T1000 (cell line): ENCODE measurements at places on chromosomes 5 and 9.
A peak's percentile ranks its signal among the peaks of the same experiment; 100 is the strongest.

- DNase-seq = no peak
Measured at GRCh38 chr9:27483576-27483975, 40.5 kb upstream of the IFNK start.

GRCh38 chr9:133696071-133696472 is 42.1 kb downstream of the SARDH start:
- DNase-seq = no peak

- no peak for DNase-seq
Measured at GRCh38 chr5:139368613-139369012, 14.5 kb downstream of the SLC23A1 start.

GRCh38 chr5:133754575-133755169 is 142.3 kb upstream of the FSTL4 start:
- DNase-seq = no peak

- no peak for DNase-seq
Measured at GRCh38 chr9:6887051-6887450, 129.3 kb downstream of the KDM4C start.

DNA sequence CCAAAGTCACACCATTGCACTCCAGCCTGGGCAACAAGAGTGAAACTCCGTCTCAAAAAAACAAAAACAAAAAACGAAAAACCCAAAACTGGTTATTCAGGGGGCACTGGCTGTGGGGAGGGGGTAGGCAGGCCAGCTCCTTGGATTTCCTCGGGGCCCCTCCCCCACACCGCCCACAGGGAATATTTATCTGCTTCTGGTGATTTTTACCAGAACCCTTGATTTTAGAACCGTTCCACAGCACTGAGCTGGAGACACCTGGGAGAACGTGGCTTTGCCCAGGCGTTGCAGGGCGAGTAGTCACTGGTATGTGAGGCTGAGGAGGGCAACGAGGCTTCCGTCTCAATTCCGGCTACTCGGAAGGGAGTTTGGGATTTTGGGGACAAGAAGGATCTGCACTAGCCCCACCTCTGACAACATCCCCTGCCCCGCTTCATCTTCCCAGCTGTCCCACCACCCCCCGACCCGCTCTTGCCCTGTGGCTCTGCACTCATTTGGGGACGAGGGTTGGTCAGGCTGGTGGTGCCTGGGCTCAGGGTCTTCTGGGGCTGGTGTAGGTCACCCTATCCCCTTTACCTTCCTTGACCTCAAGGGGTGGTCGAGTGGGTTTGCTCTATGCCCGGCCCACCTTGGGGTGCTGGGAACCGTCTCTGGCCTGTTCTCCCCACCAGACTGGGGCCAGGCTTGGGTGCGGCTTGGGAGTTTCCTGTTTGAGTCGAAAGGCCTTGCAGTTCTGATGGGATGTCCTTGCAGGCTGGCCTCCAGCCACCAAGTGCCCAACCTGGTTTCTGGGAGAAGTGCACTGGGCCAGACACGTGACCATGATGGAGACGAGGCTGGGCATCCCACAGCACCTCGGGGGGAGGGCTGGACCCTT is 3.5 kb downstream of the AHRR start:
- no peak for DNase-seq

DNA sequence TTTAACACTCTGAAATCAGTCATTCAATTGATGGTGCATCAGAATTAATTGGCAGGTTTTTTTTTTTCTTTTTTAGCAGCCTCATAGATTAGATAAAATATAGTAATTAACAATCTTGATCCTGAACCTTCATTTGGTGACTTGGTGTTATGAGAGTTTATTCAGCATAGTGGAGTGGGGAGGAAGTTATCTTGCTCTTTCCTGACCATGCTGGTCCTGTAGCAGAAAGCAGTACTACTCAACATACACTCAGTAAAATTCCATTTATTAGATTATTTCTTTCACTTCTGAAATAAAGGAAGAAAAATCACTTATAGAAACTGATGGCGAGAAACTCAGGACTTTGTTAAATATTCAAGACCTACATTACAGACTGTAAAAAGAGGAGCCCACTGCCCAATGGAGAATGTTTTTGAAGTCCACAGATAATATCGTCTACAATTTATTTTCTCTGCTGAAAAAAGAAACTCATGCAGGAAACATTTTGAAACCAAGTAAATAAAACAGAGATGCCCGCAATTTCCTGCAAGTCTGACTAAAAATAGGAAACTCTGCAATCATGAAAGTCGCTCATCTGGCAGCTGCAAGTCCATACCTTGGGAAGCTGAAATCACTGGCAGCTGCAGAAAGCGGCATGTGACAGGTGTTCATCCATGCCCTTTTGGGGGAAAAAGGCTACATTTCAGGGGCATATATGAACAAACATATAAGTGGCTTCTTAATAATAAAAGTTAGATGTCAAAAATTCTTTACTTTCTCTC is 233.2 kb upstream of the RFX3 start:
- no peak for DNase-seq

DNA sequence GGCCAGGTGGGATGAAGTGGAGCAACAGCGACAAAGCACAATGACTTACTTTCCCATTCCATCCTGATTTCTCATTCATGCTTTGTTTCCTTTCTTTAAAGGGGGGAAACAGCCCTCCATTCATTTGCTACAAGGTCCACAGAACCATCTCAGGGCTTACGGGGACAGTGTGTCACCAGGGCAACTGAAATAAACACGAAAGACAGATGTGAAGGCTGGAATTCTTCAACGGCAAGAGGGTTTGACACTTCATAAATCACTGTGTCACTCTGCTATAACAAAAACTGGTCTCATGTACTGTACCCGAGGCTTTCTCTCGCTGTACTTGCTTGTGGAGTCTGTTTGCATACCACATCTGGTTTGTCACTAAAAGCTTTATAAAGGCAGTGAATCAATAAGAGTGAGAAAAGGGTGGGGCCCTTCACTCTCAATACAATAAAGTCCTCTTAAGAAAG is 150.8 kb downstream of the EFNA5 start:
- DNase-seq = no peak

GRCh38 chr9:89548071-89548638 is 50.2 kb upstream of the SEMA4D start:
- no peak for DNase-seq

DNA sequence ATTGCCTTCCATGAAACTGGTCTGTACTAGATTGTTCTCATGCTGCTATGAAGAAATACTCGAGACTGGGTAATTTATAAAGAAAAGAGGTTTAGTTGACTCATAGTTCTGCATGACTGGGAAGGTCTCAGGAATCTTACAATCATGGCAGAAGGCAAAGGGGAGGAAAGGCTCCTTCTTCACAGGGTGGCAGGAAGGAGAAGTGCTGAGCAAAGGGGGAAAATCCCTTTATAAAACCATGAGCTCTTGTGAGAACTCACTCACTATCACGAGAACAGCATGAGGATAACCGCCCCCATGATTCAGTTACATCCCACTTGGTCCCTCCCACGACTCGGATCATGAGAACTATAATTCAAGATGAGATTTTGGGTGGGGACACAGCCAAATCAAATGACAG is 163.2 kb downstream of the RFK start:
- no peak for DNase-seq

- DNase-seq = peak; percentile 3
Measured at GRCh38 chr5:153623751-153624450, 133.4 kb downstream of the GRIA1 start.

GRCh38 chr5:140857177-140857986 is 1.7 kb downstream of the PCDHA10 start:
- DNase-seq = no peak

GRCh38 chr5:439181-439580 is 3.8 kb upstream of the EXOC3 start:
- no peak for DNase-seq

GRCh38 chr5:14006823-14007520 is 62.5 kb upstream of the DNAH5 start:
- DNase-seq = no peak

- no peak for DNase-seq
Measured at GRCh38 chr9:89477811-89478630, 19.9 kb downstream of the SEMA4D start.

GRCh38 chr5:33944543-33945132 is 8.5 kb downstream of the RXFP3 start:
- no peak for DNase-seq

DNA sequence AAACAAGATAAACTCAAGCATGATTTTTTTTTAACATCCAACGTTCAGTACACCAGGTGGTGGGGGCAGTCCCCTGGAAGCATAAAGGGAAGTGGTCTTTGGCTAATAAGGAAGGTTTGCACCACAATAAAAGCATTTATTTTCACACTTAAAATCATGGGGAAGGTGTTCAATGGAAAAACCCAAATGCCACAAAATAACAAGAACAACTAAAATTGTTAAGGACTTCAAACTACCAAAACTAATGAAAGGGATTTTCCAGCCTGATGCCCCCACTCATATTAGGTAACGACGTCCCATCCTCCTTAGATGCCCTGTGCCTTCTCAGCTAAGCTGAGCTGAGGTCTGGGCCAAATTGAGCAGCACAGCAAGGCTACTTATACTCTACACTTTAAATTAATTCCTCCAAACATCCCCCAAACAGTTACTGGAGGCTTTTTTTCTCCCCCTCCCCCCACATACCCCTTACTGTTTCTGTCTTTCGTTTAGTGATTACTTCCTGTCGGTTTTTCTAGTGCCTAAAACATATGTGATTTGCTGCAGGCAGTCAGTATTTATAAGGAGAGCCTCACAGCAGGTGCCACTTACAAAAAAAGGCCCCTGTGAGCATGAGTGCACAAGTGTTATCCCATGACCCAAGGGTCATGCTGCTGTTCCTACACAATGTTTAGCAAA is 259.7 kb upstream of the ZNF608 start:
- DNase-seq = no peak

- no peak for DNase-seq
Measured at GRCh38 chr5:54301220-54301619, 9.2 kb downstream of the ARL15 start.

DNA sequence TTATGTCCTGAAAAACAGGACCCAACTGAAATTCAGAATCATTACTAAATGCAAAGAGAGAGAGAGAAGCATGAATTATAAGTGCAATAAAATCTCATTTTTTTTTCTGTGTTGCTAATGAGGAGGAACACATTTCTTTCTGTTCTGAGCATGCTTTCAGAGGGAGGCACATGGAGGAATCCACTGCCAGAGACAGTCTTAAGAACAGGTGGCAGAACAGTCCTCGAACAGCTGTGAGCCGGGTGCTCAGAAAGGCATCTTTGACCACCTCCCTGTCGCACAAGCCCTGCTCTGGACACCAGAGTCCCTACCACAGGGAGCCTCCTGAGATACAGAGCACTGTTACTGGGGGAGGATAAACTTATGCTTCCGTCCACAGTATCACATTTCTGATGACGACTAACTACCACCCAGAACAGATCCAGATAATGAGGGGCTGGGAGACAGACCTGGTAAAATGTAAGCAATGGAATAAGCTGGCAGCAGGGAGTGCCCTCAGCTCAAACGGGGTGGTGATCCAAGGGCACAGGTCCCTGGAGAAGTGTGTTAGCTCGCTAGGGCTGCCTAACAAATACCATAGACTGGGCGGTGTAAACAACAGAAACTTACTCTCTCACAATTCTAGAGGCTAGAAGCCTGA is 134.0 kb downstream of the SLC1A3 start:
- no peak for DNase-seq

- DNase-seq = no peak
Measured at GRCh38 chr5:144156767-144157171, 13.7 kb downstream of the YIPF5 start.

GRCh38 chr5:80119372-80119771 is 84.2 kb downstream of the THBS4 start:
- no peak for DNase-seq

- no peak for DNase-seq
Measured at GRCh38 chr9:120926397-120926928, at the start of gene TRAF1. Gene TRAF1 (minus strand): TSS chr9:120926796. CDS start chr9:120926075, 721 bp downstream.

DNA sequence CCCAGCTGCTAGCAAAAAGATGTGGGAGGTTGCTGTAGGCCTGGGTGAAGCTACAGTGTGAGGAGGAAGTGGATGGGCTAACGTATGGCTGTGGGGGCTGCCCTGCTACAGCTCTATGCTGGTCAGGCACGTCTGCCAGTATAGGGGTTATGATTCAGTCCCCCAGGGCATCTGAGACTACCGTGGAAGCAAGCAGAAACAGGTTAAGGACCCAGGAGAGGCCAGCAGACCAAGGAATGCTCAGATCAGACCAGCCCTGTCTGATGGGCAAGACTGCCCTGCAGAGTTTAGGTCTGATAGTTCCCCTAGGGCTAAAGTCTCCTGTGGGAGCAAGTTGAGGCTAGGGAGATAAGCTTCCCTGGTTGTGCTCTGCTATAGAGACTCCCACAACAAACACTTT is 416.1 kb upstream of the CTNND2 start:
- DNase-seq = no peak

DNA sequence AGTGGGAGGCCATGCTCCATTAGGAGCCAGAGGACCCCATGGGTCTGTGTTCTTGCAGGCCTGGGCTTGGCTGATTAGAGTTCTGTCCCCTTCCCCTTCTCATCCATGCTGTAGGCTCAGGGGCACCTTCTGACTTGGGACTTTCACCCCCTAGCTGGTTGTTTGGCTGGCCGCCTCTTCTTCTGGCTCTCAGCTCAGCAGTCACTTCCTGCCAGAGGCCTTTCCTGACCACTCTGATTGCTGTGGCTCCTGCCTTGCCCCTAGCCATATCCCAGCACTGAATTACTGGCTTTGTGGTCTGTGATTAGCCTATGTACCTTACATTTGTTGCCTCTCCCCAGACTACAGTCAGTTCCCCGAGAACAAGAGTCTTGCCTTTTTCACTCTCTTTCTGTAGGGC is 14.6 kb downstream of the ENTREP1 start:
- DNase-seq = no peak

GRCh38 chr5:135833961-135834638 is 363 bp upstream of the SLC25A48 start:
- DNase-seq = no peak

DNA sequence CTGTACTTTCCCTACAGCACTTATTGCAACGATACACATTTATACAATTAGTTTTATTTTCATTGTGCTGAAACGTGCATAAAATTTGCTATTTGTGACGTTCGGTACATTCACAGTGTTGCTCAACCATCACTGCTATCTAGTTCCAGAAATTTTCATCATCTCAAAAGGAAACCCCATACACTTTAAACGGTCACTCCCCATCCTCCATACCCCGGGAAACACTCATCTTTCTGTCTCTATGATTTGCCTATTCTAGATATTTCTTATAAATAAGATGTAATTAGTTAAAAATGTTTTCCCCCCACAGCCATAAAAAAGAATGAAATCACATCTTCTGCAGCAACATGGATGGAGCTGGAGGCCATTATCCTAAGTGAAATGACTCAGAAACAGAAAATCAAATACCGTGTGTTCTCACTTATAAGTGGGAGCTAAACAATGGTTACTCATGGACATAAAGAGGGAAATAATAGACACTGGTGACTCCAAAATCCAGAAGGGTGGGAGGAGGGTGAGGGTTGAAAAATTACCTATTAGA is 40.2 kb upstream of the TEX48 start:
- no peak for DNase-seq

DNA sequence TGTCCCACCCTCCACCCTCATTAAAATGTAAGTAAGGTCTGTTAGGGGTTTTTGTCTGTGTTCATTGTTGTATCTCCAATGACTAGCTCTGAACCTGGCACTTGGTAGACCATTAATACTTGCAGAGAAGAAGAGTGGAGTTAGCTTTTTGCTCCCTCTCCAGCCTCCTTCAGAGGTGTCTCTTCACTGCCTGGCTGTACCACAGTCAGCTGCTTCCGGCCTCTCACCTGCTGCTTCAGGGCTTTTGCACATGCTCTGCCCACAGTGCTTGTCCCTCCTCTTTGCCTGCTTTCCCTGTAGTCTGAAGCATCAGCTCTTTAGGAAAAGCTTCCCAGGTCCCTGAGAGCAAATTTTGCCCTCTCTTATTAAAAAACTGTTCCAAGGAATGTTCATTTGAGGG is 83.6 kb downstream of the SNX24 start:
- DNase-seq = no peak
